ENCODE measurements at places on chromosomes 3 and 15. TPM values are rescaled to one million over a fixed set of nuclear protein-coding genes. Genes with fewer than 3 reads are reported as not detected.

HEG1 gene
- polyA plus RNA-seq = 23.7 TPM

GRCh38 chr3:51678641-51679040 lies 7.6 kb downstream of the TEX264 start:
- no peak for DNase-seq

DNA sequence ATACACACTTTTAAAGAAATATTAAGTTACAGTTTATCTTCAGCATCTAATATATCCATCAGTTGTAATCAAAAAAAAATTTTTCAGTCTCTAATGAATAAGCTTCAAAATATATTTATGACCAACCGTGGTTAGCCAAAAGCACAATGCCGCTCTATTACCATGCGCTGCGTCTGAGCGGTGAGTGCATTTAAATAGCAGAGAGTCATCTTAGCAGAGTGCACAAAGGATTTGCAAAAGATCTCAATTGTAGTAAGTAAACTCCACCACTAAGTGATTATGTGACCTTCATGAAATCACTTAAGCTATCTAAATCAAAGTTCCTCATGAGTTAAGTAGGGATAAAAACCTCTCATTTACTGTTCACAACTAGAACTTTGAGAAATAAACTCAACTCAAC lies 4.9 kb downstream of the TP63 start:
- no peak for DNase-seq

DNA sequence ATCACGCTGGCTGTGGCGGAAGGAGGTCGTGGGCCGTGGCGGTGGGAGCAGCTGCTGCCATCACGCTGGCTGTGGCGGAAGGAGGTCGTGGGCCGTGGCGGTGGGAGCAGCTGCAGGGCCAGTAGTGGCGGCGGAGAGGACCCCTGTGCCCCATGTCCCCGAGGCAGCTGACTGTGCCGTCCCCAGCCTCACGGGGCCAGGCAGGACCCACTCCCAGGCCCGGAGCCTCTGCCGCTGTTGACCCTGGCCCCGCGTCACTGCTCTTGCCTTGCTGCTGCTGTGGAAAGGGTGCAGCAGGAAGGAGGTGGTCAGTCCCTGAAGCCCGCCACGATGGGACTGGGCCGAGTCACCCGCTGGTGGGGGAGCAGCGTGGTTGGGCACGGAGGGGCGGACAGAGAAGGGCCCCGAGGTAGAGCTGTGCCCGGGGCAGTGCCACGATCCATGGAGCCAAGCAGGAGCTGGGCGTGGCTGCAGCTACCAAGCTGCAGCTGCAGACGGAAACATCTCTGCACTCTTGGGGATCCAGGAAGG lies 71.2 kb downstream of the GLB1 start:
- no peak for DNase-seq

DNA sequence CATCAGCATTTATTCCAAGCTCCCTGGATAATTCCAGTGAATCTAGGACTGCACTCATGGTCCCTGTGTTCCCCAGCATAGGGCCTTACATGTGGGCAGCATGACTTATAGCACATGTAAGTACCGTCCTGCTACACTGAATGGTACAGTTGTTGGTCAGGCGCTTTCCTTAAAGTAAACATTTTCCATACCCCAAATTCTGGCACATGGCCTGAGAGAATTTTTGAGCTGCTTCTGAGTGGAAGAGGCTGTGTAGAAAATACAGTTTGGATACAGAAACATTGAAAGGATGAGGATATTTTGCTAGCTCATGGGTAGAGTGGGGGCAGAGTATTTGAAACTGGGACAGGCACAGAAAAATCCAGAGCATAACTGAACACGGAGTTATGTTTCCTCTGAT lies 27.6 kb downstream of the CORO2B start:
- DNase-seq = no peak

GRCh38 chr3:53153980-53154379 lies 7.0 kb upstream of the PRKCD start:
- no peak for DNase-seq

FANCD2OS gene
- not detected for polyA plus RNA-seq

GOLGA8J gene
- not detected for polyA plus RNA-seq

ARHGAP31 gene
- polyA plus RNA-seq = 28.6 TPM

DNA sequence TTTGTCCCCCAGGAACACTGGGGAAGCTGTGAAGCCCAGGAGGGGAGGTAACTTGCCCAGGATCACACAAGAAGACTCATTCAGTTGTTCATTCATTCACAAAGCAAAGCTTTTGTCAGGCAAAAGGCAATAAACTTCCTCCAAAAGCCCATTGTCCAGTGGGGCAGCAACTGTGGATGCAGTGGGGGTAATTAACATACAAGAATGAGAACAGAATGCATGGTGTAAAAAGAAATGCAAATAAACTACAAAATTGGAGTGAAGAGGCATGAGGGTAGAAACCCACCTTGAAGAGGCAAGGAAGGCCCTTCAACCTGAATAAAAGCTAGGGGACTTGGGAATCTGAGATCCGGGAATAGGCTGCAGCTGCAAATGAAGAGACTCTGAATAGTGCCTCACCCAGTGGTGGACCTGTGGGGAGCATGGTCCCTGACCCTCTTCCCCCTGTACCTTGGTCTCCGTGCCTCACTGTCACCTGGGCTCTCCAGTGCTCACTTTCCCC lies 363.6 kb downstream of the CLSTN2 start:
- DNase-seq = no peak

GRCh38 chr3:107574650-107575049 lies 51.9 kb downstream of the BBX start:
- no peak for DNase-seq

FMN1 gene
- 0.61 TPM for polyA plus RNA-seq

DNA sequence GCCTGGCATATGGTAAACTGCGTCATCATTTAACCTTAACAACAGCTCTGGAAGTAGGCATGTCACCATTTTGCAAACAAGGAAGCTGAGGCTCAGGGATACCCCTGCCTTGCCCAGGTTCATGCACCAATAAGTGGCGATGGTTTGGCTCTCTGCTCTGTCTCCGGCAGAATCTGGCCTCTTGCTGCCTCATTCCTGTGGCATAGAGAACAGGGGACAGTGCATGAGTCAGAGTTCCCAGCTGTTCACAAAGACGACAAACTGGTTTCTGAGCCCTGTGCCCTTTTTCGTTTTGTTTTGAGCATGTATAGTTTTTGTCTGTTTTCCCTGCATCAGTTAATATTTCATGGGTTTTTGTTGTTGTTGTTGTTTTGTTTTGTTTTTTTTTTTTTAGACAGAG lies 236.8 kb downstream of the OPA1 start:
- DNase-seq = no peak

- no peak for DNase-seq
Observed at GRCh38 chr3:24945563-24945962, 450.9 kb upstream of the THRB start.

DNA sequence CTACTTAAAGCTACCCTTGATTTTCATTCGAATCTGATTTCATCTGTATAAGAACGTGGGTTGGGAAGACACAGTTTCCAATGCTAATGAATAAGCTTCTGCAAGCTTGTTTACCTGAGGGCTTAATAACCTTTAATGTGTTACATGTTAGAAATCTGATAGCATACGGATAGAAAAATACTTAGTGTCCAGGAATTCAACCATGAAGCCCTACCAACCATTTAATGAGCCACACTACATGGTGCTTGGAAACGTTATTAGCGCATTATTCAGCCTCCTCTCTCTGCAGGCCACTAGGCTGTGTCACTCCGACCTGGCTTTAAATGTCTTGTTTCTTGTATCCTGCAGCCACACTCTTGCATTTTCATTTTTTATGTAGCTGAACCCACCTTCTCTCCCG lies 1.6 kb downstream of the FAM81A start:
- no peak for DNase-seq

KAT2B gene
- polyA plus RNA-seq = 26.2 TPM

GRCh38 chr3:69326855-69327300 lies 59.0 kb downstream of the FRMD4B start:
- DNase-seq = peak; percentile 27

DNA sequence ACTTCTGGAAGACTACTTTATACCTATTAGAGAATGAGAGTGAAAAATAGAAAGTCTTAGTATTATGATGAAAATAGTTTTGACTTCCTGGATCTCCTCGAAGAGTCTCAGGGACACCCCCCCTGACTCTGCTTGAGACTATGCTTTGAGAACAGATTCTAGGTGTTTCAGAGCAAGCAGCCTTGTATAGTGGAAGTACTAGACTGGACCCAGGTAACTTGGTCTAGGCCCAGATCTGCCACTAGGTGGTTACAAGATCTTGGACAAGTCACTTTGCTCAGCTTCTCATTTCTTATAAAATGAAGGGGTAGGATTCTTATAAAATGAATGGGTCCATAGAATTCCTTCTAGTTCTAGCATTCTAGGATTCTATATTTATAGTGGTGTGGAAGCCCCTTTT lies 9.1 kb downstream of the ABHD5 start:
- DNase-seq = no peak

LRRC15 gene
- 0.12 TPM for polyA plus RNA-seq

DNA sequence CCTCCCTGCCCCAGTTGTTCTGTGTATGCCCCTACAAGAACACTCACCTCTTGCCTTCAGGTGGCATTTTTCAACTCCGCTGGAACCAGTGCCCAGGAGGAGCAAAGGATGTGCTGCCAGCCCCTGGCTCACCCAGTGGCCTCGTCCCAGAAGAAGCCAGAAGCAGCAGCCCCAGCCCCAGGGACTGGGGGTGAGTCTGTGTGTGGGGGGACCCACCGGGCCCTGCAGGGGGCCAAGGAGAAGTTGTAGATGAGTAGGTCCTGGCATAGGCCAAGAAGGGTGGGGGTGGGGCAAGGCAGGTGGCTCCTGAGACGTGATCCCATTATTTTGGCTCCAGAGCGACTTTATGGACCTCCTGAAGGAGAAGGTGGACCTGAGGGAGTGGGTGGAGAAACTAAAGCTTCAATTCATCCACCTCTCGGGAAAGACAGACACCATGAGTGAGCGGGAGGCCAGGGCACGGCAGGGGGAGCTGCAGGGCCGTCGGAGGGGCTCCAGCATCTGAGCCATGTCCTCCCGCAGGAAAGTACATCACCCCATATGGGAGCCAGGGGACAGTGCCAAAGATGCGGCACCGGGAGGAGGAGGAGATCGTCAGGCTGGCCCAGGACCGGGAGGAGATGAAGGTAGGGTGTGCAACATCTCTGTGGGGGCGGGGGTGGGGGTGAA lies 29.3 kb downstream of the NGRN start:
- no peak for DNase-seq

FILIP1L gene
- polyA plus RNA-seq = 77.3 TPM

- no peak for DNase-seq
Observed at GRCh38 chr3:142633073-142633472, 36.9 kb downstream of the PLS1 start.

ERC2 gene
- 0.76 TPM for polyA plus RNA-seq

Measured in heart left ventricle (tissue), 16 donors.